ENCODE measurements at places on chromosomes 6 and 20.

GRCh38 chr20:38109591-38110524 lies 55.2 kb downstream of the TGM2 start:
- DNase-seq: peak; percentile 84

DNA sequence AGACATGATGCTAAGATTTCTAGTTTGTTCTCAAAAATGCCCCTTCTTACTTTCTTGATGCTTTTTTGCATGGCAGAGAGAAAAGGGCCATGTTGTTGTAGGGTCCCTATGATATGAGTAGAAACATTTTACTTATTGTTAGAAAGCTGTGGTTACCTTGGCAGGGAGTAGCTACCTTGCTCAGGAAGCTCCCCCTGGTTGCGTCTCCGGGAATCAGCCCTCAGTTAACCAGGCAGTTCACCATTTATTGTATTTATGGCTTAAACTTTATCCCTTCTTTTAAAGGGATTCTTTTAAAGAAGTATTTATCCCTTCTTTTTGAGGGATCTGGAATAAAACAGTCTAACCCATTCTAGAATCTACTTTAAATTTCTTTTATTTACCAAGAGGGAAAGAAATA lies 113.9 kb upstream of the PROKR2 start:
- DNase-seq: no peak

DNA sequence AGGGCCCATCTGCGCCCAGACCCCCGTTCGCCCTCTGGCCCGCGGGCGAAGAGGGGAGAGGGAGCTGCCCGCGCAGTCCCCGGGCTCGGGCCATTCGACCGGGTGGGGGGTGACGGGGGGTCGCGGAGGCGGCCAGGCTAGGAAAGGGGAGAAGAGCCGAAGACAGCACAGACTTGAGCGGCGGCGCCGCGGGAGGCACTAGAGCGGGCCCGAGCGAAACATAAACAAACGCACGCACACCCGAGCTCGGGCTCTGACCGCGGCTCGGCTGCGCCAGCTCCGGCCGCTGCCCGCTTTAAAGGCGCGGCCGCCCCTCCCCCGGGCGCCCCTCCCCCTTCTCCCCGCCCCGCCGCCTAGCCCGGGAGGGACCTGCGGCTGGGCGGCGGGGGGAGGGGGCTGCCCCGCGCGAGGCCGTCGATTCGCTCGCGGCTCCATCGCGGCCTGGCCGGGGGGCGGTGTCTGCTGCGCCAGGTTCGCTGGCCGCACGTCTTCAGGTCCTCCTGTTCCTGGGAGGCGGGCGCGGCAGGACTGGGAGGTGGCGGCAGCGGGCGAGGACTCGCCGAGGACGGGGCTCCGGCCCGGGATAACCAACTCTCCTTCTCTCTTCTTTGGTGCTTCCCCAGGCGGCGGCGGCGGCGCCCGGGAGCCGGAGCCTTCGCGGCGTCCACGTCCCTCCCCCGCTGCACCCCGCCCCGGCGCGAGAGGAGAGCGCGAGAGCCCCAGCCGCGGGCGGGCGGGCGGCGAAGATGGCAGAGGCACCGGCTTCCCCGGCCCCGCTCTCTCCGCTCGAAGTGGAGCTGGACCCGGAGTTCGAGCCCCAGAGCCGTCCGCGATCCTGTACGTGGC lies at the start of gene FOXO3:
Gene FOXO3 (plus strand): TSS at position 455 of the 846 bp plus-strand sequence. CDS start 292 bp downstream, at position 747.
- peak; percentile 95 for DNase-seq

- no peak for DNase-seq
These were observed 5.7 kb downstream of the EBF4 start for GRCh38 chr20:2698186-2698817.

GRCh38 chr20:12201289-12201991 lies 283.7 kb downstream of the BTBD3 start:
- DNase-seq: no peak

Measured in suppressor macrophage treated with lipopolysaccharide for 1 hour (primary cell).